ENCODE measurements at places on chromosomes 16 and 17.

GRCh38 chr16:48963901-48964615 is 317.6 kb downstream of the CBLN1 start:
- no peak for DNase-seq

DNA sequence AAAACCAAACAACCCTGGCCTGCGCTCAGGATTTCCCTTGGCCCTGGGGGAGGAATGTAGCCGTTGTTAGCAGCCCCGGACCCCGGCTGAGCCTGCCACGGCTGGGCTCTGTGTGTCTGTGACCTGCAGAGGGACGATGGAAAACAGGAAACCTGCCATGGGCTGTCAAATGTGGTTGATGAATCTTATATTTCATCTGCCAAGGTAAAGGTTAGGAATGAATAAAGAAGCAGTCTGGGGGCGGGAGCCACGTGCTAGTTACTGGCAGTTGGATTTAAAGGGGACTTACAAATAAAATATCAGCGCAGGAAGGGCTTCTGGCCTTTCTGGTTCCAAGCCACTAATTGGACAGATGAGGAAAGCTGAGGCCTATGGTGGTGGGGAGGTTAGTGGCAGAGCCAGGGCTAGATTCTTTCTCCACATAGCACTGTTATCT is at the start of gene KRT23:
KRT23 (minus strand) TSS at position 263 of the 436 bp plus-strand sequence. CDS start 1,043 bp downstream, outside the sequence.
- DNase-seq = no peak

DNA sequence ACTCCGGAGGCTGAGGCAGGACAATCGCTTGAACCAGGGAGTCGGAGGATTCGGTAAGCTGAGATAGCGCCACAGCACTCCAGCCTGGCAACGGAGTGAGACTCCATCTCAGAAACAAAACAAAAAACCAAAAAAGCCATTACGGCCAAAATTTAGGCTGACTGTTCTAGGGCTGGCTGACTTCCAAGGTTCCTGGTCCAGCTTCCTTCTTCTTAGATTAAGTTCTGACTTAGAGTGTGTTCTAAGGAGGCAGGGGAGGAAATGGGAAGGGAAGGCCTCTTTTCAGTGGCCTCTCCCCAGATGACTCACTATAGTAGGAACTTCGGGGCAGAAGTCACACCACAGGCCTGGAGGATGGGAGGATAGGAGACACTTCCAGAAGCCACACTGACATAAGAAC is 27.7 kb upstream of the CLEC18B start:
- no peak for DNase-seq

DNA sequence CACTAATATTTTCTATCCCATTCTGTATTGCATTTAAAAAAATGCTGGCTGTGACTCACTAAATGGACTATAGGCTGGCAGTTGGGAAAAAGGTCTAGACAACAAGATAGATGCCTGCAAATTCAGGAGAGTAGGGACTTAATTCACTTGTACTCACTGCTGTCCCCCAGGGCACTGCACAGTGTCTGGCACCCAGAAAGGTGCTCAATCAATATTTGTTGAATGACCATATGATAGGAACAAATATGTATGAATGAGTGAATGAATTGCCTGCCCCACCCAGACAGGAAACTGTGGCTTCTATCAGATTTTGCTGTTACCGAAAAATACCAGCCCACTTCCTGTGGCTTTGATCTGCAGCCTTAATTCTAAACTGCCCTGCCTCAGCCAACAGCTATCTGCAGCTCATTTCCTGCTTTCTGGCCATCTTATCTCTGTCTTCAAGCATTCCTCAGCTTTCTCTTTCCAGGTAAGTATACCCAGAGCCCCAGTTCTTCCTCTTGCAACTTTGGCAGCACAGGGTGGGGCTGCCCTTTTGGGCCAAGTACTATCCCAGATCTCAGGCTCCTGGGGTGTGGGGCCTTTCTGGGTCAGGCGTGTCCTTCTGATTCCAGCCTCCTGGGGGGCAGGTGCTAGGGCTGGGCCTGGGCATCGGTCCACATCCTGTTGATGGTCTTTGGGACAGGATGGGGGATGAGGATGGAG is 15.3 kb upstream of the TNS4 start:
- no peak for DNase-seq

- DNase-seq = no peak
Observed at GRCh38 chr17:36030956-36031355, 13.2 kb upstream of the CCL23 start.

DNA sequence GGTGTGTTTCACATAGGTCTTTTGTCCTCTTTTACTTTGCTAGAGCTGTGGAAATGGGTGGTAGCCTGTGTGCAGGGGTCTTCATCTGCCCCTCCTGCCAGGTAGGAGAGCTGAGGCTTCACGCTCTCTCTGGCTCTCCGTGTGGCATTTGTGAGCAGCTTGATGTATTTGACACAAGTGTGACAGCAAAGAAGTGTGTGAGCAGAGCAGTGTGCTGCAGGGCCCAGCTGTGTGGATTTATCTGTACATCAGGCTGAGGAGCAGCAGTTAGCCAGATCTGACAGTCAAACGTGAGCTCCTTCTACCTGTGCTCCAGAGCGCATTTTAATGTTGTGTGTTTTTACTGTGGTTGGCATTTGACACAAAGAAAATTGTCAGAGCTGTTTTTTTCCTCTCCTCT is 101.8 kb downstream of the FTO start:
- no peak for DNase-seq

DNA sequence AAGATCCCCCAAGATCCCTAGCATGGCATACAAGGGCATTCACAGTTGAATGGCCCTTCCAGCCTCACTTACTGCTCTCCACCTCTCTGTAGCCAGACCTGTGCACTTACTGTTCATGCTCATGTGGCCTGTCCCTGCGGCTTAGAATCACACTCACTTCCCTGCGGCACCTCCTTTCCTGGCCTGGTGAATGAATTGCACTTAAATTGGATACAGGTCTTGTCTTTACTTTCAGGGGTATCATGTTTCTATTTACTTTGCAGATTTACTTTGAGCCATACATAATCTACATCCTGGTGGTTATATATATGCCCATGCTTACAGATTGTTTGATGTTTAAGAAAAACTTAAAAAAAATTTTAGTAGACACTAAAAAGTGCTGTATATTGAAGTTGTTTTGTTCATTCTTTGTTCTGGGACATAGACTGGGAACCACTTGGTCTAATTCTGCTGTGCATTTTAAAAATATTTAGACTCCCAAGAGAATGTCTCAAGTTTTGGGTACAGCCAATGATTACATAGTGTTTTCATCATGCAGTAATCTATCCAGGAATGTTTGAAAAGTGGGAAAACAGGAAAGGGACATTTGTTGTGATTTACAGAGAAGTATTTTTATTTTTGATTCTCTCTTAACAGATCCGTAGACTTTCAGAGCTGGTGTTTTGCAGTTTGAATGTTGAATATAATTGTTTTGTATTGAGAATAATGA is 63.9 kb downstream of the NUP88 start:
- peak; percentile 23 for DNase-seq

DNA sequence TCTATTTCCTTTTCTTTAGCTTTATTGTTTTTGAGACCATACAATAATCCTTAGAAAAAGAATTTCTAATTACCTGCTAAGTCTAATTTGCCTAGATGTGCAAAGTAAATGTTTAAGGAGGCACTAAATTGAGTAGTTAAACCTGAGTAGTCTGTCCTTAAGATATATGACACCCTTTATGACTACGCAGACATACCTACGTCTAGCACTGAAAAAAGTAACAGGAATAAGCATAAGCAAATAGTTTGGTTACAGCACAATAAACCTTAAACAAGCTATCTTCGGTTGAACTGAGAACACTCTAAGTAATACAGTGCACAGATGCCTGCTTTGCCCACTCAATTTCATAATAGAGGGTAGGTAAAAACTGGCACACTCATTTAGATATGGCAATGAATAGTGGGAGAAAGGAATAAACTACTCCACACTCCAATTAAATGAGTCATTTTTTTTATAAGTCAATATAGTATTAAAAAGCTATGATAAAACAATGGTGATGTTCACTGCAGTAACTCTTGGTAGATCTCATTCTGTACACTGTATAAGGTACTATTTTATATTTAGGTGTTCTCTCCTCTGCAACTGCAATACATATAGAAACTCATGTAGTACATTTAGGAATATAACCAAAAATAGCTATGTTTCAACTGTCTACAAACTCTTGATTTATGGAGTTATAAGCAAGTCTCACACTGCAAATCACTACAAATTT is 19.7 kb upstream of the INTS2 start:
- DNase-seq = no peak

- no peak for DNase-seq
Observed at GRCh38 chr17:2027528-2028233, 2.3 kb upstream of the DPH1 start.

- no peak for DNase-seq
Observed at GRCh38 chr16:59971264-59971663, 1237.1 kb upstream of the GOT2 start.

DNA sequence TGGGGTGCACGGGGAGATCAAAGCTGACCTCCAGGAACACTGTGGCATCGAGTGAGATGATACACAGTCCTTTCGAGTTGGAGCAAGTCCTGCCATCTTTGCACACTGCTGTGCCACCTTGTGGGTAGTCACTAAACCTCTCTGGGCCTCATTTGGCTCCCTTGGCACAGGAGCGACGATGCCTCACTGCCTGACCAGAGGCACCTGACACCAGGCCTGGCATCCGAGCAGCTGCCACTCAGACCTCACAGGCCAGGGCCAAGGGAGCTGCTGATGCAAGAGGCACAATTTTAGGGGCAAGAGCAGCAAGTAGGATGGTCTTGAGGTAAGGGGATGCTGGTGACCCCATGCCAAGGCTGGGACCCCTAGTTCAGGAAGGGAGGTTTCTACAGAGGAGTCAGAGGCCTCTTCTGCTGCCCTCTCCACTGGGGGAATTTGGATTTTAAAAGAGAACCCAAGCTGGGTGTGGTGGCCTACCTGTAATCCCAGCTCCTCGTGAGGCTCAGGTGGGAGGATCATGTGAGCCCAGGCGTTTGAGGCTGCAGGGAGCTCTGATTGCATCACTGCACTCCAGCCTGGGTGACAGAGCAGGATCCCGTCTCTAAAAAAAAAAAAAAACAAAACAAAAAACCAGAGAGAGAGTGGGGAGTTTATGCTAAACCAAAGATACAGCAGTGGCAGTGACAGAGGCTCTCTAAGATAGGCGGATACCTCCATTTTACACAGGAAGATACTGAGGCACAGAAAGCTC is 6.7 kb upstream of the ADGRG1 start:
- DNase-seq = no peak

GRCh38 chr16:75254359-75254837 is 3.0 kb upstream of the BCAR1 start:
- DNase-seq = no peak

- DNase-seq = peak; percentile 10
Observed at GRCh38 chr16:81313701-81314602, 810 bp upstream of the GAN start.

DNA sequence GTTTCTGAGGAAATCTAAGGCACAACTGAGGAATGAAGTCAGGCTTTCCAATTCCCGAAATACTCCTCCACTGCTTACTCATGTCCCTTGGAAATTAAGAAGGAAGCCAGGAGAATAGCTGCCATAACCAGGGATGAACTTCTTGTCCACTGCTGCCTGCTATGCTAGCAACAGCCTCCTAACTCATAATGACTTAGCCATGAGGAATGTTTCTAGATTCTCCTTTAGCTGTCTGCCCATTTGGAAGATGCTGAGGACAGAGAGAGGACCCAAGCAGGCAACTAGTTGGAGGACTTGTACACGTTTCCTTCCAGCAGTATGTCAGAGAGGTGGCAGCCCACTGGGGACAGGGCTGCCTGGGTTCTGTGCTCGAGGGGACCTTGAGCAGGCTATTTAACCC is 939 bp upstream of the CCL2 start:
- no peak for DNase-seq

- DNase-seq = no peak
Observed at GRCh38 chr17:59696682-59697277, 10.4 kb downstream of the PTRH2 start.

DNA sequence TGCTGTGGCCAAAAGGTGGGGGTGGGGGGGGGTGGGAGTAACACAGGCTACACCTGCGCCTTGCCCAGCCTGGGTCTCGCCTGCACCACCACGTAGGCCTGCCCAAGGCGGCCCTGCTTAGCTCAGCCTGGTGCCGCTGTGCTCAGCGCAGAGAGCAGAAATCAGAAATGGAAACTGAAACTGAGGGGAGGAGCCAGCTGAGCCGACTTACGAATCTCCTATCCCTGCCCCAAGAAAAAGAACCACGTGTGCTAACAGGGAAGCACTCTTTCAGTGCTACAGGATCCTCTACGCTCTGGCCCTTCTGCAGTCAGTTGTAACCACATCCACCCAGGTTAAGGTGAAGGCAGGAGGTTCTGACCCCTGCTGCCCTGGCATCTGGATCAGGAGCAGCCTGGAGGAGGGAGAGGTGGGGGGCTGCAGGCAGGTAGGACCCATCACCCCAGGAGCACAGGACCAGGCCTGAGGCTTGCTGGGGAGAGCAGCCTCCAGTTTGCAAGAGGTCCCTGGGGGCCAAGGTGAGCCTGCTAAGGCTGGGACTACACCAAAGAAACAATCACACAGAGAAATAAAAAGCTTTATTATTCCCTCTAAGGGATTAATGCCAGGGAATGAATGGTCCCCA is at the start of gene DHX58:
DHX58 (minus strand) TSS at position 163 of the 625 bp plus-strand sequence. CDS start 822 bp downstream, outside the sequence.
- DNase-seq = peak; percentile 79

DNA sequence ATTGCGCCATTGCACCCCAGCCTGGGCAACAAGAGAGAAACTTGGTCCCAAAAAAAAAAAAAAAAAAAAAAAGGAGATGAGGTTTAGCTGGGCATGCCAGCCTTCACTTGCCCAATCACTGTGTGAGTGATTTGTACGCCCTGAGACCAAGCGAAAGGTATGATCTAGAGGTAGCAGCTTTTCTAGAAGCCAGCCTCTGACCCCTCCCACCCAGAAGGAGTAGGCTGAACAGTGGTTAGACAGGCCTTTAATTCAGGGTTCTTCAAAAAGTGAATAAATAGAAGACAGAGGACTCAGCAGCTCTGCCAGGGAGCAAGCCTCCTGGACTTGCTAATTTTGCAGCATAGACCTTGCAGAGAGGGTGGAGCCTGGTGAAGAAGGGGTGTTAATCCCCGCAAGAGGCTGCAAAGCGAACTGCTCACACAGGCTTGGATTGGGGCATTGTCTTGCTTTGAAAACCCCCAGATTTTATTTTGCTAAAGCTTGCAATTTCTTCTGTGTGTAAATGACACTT is 7.1 kb upstream of the CYTH1 start:
- DNase-seq = no peak

DNA sequence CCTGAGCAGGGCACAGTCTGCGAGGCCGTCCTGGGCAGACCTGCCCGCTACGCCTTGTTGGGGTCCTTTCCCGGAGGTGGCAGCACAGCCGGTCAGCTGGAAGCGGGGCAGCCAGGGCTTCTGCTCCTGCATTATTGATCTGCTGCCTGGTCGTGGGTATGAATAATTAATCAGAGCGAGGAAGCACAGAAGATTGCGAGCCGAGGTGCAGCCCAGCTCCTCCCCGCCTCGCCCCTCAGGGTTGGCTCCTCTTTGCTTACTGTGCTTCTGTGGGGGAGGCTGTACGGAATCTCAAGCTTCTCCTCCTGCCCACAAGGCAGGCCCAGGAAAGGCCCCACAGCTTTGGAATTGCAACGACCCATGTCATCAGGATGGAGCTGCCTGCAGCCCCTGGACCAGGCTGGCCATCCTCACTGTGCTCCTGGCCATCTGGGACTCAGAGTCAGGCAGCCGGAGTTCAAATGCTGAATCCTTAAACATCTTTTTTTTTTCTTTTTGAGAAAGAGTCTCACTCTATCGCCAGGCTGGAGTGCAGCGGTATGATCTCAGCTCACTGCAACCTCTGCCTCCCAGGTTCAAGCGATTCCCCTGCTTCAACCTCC is 25.6 kb downstream of the TRARG1 start:
- DNase-seq = no peak

Data from skin of body (tissue), 3 donors.